ENCODE measurements at places on chromosomes 4 and X.

GRCh38 chr4:177012918-177013545 is 220.3 kb upstream of the VEGFC start:
- DNase-seq = no peak

DNA sequence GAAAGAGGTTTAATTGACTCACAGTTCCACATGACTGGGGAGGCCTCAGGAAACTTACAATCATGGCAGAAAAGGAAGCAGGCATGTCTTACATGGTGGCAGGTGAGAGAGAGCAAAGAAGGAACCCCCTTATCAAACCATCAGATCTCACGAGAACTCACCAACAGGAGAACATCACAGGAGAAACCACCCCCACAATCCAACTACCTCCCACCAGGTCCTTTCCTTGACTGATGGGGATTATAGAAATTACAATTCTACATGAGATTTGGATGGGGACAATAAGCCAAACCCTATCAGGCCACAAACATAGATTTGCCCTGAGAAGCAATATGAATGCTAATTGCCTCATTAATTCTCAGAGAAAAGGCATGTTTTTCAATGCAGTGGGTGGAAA is 138.2 kb upstream of the RAPGEF2 start:
- no peak for DNase-seq

GRCh38 chr4:84905646-84906045 is 60.8 kb downstream of the WDFY3 start:
- DNase-seq = no peak

DNA sequence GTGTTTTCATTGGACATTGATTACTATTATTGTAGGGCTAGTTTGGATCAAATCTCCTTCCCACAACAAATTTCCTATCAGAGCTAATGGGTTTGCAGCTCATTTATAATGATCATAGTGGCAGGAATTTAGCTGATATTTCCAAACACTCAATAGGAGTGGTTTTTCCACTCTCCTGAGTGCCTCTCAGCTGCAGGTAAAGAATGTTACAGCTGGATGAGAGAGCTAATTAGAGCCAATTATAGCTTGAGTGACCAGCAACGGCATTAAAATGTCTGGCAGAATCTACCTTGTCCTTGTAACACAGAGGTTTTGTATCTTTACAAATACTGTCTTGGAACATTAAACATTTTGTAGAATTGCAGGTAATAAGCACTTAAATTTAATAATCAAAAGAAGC is 602.8 kb upstream of the EPHA5 start:
- no peak for DNase-seq

- no peak for DNase-seq
Observed at GRCh38 chrX:37638047-37638446, 47.5 kb upstream of the XK start.

GRCh38 chr4:86557526-86557925 is 36.6 kb upstream of the PTPN13 start:
- DNase-seq = peak; percentile 30

GRCh38 chr4:78068481-78068880 is 11.4 kb downstream of the FRAS1 start:
- peak; percentile 17 for DNase-seq

DNA sequence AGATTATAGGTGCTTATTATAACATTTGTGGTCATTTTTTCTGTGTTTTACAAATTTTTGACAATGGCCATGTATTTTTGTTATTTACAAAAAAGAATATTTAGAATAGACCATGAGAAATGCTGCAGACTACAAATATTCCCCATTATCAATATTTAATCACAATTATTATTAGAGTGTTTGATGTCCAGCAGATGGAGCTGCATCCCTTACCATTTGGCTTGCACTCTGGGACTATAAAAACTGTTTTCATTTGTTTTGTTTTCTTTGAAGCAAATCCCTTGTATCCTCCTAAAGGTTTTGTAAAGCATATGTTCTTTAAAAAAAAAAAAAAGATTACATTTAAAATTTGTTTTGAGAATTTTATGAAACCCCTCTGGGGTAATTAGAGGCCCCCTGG is 85.6 kb upstream of the CXorf66 start:
- peak; percentile 0 for DNase-seq

DNA sequence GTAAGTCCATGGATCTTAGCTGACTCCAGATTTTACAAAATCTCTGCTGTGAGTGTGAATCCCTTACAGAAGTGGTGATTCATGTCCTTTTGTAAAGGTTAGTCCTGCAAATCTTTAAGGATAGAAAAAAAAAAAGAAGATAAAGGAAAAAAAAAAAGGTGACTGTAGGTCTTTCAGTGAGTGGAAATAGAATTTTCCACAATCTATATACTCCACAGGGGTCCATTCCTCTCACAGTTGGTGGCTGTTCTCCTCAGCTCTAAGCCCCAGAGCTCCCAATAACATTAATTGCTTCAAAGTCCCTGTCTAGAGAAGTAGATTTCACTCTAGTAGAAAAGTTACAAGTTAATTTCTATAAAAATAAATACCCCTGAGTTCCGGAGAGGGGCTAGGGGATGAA is 189.1 kb downstream of the NDST4 start:
- no peak for DNase-seq
